ENCODE measurements at places on chromosomes 16 and 17.

GRCh38 chr17:28507567-28508203 is 1.5 kb downstream of the FOXN1 start:
- no peak for DNase-seq

- no peak for DNase-seq
Observed at GRCh38 chr16:14562691-14563491, 67.2 kb downstream of the PARN start.

- no peak for DNase-seq
Observed at GRCh38 chr17:80561541-80562114, 17.0 kb downstream of the RPTOR start.

- no peak for DNase-seq
Observed at GRCh38 chr17:47999582-47999981, 28.7 kb downstream of the CDK5RAP3 start.

- no peak for DNase-seq
Observed at GRCh38 chr17:3690094-3690715, 5.8 kb downstream of the P2RX5 start.

DNA sequence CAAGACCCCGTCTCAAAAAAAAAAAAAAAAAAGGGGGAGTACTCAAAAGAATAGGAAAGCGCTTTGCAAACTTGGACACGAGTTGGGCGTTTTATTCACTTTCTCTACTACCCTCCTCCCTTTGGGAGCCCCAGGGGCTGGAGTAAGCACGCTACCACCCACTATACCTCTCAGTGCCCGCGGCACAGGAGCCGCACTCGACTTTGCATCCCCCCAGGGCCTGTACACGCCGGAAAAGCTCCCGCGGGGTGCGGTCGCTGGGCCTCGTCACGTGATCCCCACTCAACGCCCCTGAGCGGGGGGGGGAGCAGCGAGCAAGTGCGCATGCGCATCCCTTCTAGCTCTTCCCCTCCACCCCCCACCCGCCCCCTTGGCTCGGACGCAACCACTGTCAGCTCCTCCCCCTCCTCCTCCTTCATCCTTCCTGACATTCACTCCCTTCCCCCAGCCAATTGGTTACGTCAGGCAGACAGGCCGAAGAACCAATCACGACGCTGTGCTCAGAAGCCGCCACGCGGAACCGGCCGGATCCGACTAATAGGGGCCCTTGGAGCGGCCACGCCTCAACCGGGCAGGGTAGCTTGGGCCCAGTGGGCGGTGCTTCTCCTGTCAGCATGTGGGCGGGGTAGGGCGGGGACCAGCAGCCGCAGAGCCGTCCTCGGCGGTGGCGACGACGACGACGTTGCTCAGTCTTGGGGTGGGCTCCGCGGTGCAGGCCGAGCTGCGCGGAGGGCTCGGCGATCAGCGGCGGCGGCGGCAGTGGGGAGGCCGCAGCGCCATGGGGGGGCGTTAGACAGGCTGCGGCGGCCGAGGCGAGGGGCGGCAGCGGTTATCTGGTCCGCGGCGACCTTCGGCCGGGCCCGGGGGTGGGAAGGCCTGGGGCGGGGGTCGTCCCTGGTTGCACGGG is at the start of gene HAPSTR1:
HAPSTR1 (plus strand) TSS at position 685 of the 907 bp plus-strand sequence. CDS start 401 bp downstream, outside the sequence.
- peak; percentile 99 for DNase-seq

DNA sequence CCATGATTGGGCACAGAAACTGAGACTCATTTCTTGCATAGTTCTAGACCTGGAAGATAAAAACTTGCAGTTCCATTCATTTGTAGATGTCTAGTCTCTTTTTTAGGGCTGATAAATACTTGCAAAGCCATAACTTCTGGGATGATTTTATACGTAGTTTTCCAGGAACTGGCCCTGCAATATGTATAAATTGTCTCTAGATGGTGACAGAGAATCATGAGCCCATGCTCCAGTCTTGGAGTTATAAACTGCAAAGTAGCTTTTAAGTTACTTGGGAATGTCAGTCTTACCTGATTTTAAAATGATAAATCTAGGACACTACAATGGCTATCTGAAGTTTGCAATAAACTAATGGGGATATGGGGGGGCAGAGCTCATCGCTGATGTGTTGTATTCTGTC is 3.0 kb upstream of the ADAMTS18 start:
- DNase-seq = no peak

- DNase-seq = no peak
Observed at GRCh38 chr16:68364561-68364998, 53.8 kb downstream of the PRMT7 start.

All from activated naive CD4-positive, alpha-beta T cell treated with Interleukin-2 at 50 U/mL for 16 hours (primary cell).